ENCODE measurements at places on chromosomes 5 and 9. TPM values are rescaled to one million over a fixed set of nuclear protein-coding genes. Genes with fewer than 3 reads are reported as not detected.

FOXD4L4 gene
- total RNA-seq, result 0.41 TPM

SYNPO gene
- 45.4 TPM for total RNA-seq

KCNV2 gene
- total RNA-seq, result not detected

NMUR2 gene
- total RNA-seq, result not detected

ADAMTS12 gene
- total RNA-seq, result 1.4 TPM

DNA sequence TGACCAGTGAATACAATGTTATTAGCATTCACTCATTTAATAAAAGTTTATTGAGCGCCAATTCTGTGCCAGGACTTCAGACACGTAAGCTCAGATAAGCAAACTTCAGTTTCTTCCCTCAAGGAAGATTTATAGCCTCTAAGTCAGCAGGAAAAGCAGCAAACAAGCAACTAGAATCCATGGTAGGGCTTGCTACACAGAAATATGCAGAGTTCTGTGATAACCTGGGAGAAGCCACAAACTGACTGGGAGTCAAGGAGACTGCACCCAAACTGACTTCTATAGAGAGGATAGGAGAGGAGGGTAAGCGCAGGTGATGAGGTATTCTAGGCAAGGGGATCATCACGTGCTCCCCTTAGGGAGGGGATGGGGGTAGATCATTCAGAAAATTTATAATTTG lies 1.4 kb upstream of the OGN start:
- no peaks in the 10 kb centered on the region for H3K27me3 ChIP-seq
- no peak for DNase-seq
- H3K4me3 ChIP-seq, result no peak overlapping the region

- H3K27me3 ChIP-seq, result no peaks in the 10 kb centered on the region
- peak overlapping the region; percentile 85 for H3K27ac ChIP-seq
- no peaks in the 10 kb centered on the region for H3K36me3 ChIP-seq
- H3K4me1 ChIP-seq, result peaks cover 42% of the 10 kb centered on the region
- no peak overlapping the region for H3K4me3 ChIP-seq
- DNase-seq, result no peak
These were observed 7.4 kb downstream of the SNX30 start for GRCh38 chr9:112757940-112758339.

- peaks cover 13% of the 10 kb centered on the region for H3K27me3 ChIP-seq
- H3K4me3 ChIP-seq, result peak overlapping the region; percentile 64
- H3K36me3 ChIP-seq, result no peaks in the 10 kb centered on the region
- DNase-seq, result peak; percentile 87
- peak overlapping the region; percentile 90 for H3K27ac ChIP-seq
- H3K4me1 ChIP-seq, result peaks cover 31% of the 10 kb centered on the region
These were observed 558 bp downstream of the SHROOM1 start for GRCh38 chr5:132829742-132830435.

- no peaks in the 10 kb centered on the region for H3K36me3 ChIP-seq
- peaks cover 15% of the 10 kb centered on the region for H3K4me1 ChIP-seq
- H3K27me3 ChIP-seq, result peaks cover 31% of the 10 kb centered on the region
- no peak overlapping the region for H3K4me3 ChIP-seq
- no peak overlapping the region for H3K27ac ChIP-seq
- DNase-seq, result peak; percentile 74
These were observed 30.0 kb upstream of the TTLL11 start for GRCh38 chr9:122122903-122123632.

DNA sequence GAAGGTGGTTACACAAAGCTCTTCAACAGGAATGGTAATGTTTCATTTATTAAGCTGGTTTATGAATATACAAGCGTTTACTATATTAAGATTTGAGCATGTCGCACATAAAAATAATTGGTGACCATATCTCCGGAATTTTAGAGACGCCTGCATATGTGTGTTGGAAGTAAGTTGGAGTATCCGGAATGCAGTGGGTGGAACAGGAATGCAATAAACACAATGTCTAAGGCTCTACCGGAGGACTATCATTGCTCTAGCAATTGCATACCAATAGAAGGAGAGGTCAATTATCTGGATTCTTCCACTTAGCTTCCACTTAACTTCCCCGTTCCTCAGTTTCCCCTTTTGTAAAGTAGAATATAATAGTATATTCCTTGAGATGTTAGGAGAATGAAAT lies 1.1 kb upstream of the CEP78 start:
- no peak overlapping the region for H3K4me3 ChIP-seq
- H3K4me1 ChIP-seq, result peaks cover 7% of the 10 kb centered on the region
- no peaks in the 10 kb centered on the region for H3K36me3 ChIP-seq
- DNase-seq, result no peak

GRCh38 chr5:124512952-124513632 lies 233.3 kb downstream of the ZNF608 start:
- H3K4me3 ChIP-seq, result no peak overlapping the region
- DNase-seq, result no peak
- H3K36me3 ChIP-seq, result no peaks in the 10 kb centered on the region
- H3K4me1 ChIP-seq, result no peaks in the 10 kb centered on the region

DNA sequence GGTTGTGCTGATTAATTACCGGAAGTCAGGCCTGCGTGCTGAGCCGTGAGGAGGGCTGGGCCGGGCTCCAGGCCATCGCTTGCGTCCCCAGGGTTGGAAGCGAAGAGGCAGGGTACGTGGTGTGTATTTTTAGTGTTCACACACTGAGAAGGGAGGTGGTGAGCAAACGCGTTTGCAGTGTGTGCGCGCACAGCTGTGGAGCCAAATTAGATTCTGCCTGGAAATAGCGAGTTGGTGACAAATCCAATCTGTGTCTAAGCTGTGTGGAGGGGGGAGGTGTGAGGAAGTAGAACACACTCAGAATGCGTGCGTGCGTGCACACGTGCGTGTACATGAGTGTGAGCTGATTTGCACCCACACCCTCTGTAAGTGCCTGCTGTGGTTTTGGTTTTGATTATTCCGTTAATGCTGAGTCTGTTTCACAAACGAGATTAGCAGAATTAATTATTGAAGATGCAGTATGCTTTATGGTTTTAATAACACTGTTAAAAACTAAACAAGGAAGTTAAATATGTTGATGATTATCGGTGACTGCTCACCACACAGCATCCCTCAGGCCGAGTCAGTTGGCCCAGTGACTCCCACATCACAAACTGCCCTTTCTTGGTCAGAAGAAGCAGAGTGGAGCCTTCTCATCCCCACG lies 111.8 kb upstream of the FCN2 start:
- H3K27ac ChIP-seq, result no peak overlapping the region
- H3K4me3 ChIP-seq, result no peak overlapping the region
- no peaks in the 10 kb centered on the region for H3K27me3 ChIP-seq
- DNase-seq, result no peak
- no peaks in the 10 kb centered on the region for H3K36me3 ChIP-seq

DNA sequence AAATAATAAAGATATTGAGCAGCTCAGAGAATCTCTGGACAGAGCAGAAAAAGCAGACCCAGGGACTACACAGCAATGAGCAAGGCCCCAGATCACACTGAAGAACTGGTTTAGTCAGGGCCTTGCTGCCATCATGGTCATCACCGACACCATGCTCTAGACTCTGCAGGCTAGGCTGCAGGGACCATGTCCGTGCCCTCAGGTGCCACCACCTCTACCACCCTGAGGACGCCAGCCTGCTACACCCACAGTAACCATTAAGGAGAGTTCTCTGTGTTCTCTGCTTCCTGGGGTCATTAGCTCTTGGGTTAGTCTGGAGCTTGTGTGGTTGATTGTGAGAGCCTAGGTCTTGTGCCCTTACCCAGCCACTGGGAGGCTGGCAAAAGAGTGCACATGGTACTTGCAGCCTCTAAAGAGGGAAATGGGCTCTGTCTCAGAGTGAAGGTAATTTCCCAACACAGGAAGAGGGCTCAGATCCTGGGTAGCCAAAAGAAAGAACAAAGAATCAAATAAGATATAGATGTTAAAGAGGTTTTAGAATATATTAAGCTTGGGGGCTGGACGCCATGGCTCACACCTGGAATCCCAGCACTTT lies 31.9 kb upstream of the JADE2 start:
- no peak overlapping the region for H3K4me3 ChIP-seq
- H3K27me3 ChIP-seq, result no peaks in the 10 kb centered on the region
- H3K27ac ChIP-seq, result no peak overlapping the region
- H3K4me1 ChIP-seq, result no peaks in the 10 kb centered on the region
- no peaks in the 10 kb centered on the region for H3K36me3 ChIP-seq

DNA sequence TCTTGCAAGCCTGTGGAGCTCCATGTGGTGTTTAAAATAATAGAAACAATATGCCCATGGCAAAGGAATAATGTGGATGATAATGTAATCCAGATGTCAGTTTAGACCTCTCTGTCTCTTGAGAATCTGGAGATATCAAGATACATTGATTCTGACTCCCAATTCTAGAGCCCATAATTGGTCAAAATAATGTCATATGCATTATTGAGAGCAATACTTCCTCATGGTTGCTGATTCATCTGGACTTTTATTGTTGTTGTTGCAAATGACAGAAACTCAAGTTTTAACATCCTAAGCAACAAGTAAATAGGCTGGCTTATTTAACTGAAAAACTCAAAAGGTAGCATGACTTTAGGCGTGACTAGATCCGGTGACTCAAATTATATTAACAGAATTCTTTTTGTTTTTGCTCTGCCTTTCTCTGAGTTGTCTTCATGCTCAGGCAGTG lies 152.1 kb downstream of the PCSK1 start:
- no peaks in the 10 kb centered on the region for H3K36me3 ChIP-seq
- H3K4me1 ChIP-seq, result peaks cover 16% of the 10 kb centered on the region
- H3K27ac ChIP-seq, result no peak overlapping the region
- DNase-seq, result no peak
- H3K27me3 ChIP-seq, result no peaks in the 10 kb centered on the region
- no peak overlapping the region for H3K4me3 ChIP-seq

Data from transverse colon (tissue), 4 donors.